ENCODE measurements at places on chromosomes 11 and 22.
A peak's percentile ranks its signal among the peaks of the same experiment; 100 is the strongest.

DNA sequence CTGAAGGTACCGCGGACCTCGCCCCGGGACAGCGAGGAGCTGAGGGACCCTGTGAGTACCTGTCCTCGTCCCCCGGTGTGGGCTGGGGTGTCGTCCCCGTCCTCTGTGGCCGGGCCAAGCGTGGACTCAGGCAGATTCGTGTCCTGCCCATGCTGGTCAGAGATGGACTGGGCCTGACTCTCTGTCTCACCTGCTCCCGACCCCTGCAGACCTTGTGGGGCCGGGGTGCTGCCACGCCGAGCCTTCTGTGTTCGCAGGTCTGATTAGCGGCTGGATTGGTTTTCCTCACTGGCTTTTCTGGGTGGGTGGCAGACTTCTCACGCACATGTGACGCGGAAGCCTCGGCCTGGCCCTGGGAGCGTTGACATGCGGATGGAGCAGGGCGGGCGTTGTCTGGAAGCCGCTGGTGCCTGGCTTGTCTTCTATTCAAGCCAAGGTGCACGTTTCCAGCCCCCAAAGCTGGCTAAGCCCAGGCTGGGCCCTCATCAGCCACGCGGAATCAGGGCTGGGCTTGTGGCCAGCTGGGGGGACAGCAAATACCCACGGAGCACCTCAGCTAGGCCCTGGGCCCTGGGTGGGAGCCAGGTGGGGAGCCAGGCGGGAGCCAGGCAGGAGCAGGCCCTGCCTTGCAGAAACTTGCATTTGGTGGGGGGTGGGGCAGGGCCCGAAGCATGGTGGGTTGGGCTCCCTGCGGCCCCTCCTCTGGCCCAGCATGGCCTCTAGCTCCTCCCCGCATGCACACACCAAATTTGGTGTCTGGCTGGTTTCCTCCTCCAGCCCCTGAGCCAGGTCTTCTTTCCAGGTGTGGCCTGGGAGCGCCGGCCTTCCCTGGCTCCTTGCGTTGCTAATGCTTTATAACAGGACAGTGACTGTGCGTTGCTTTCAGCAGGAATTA, 7.0 kb downstream of the GRAMD4 start:
- no peak for DNase-seq

- no peak for DNase-seq
Observed at GRCh38 chr11:16572945-16573344, 165.5 kb upstream of the C11orf58 start.

- no peak for DNase-seq
Observed at GRCh38 chr11:80390505-80390904, 949.7 kb upstream of the TENM4 start.

DNA sequence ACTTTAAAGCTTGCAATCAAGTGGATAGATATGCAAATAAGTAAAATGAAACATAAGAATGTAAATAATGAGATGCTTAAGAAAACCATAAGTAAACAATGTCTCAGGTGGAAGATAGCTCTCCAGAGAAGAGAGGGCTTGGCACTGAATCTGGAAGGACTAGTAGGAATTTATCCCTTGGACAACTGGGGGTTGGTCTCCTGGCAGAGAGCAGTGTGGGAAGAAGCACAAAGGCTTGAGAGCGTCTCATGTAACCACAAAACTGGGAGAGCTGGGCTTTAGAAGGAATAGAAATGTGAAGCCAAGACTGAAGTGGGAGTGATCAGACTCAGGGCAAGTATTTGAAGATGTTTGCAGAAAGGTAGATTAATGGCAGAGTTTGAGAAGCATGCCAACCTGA, 31.3 kb downstream of the CARD18 start:
- DNase-seq: no peak

- DNase-seq: no peak
Observed at GRCh38 chr11:117805045-117805444, 8.0 kb upstream of the DSCAML1 start.

GRCh38 chr11:2554338-2555207, 109.8 kb downstream of the KCNQ1 start:
- DNase-seq: no peak

DNA sequence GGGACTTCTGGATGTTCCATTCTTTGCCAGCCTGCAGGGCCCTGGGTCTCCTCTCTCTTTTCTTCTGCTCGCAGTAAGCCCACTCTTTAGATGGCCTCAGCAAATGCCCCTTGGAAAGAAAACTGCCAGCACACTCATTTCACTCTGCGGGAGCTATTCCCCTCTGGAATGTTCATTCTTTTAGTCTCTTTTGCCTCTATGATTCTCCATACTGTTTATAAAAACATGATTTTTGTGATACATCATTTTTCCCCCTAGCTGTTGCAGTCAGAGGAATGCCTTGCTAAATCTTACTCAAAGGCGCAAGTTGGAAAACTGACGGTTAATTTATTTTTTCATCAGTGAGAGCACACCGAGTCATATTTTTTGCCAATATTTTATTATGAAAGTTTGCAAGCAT, 184.9 kb downstream of the SNX19 start:
- no peak for DNase-seq

GRCh38 chr11:102026217-102026616, 21.0 kb upstream of the CFAP300 start:
- no peak for DNase-seq

DNA sequence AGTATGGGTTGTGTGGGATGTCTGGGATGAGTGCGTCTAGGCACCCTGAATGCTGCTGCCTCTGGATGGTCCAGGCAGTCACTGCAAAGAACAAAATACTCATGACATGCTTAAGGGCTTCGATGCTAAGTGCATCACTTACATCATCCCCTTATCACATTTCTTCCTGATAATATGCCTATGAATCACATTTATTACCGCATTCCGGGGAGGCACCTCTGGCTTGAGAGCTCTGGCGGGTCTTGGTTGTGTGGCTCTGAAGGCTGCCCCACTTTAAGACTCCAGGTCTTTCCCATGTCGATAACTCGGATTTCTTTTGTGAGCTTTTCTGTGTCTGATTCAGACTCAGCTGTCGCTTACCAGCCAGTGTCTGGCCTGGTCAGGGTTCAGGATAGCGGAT, 1126.4 kb downstream of the TBC1D22A start:
- no peak for DNase-seq

GRCh38 chr11:77725433-77725832, 87.8 kb upstream of the CLNS1A start:
- DNase-seq: no peak

- DNase-seq: no peak
Observed at GRCh38 chr11:123179586-123179985, 15.5 kb downstream of the CLMP start.

DNA sequence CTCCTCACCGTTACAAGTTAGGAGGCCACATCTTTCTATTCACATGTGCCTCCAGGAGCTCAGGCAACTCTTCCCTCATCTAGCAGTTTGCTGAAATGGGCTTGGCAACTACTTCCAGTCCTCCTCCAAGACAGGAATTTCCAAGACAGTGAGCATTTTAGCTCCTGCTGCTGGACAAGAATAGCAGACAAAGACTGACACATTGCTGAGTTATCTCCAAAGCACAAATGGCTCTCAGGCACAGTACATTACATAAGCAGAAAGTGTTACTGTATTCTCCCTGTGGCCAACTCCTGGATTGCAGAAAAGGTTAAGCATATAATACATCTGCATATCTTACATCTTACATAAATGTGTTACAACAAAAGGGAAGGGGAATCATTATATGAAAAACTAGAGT, 83.2 kb upstream of the POU2AF2 start:
- DNase-seq: no peak

DNA sequence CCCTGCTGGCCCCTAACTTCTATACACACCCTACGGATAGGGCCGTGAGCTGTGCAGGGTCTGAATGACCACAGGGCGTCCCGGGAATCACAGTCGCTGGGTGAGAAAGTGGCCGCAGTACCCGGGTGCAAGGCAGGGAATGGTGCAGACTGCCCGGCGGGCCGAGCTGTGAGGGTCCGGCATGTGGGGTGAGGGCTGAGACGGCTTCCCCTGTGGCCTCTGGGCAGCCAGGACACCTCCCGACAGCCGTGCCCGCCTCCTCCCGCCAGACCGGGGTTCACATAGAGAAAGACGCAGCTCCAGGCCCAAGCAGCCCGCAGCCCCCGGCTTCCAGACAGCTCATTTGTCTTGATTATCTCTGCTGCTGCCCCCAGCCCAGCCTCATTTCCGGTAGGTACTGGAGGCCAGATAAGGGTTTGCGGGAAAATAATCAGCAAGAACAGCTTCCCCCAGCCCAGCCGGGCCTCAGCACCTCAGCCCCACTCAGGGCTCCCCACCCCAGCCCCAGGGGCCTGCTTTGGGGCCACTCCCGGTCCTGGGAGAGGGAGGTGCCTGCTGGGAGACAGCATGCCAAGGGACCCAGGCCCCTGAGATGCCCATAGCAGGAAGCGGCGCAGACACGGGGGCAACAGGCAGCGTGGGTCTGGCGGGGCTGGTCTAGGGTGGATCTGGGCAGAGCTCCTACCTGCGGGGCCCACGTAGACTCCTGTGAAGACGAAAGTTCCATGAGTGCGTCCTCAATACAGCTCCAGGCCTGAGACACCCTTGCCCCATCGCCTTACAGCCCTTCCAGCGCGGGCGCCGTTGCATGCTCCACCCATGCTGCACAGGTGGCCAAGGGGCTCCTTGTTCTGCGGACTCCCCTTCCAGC, 123.1 kb downstream of the BRD1 start:
- no peak for DNase-seq

DNA sequence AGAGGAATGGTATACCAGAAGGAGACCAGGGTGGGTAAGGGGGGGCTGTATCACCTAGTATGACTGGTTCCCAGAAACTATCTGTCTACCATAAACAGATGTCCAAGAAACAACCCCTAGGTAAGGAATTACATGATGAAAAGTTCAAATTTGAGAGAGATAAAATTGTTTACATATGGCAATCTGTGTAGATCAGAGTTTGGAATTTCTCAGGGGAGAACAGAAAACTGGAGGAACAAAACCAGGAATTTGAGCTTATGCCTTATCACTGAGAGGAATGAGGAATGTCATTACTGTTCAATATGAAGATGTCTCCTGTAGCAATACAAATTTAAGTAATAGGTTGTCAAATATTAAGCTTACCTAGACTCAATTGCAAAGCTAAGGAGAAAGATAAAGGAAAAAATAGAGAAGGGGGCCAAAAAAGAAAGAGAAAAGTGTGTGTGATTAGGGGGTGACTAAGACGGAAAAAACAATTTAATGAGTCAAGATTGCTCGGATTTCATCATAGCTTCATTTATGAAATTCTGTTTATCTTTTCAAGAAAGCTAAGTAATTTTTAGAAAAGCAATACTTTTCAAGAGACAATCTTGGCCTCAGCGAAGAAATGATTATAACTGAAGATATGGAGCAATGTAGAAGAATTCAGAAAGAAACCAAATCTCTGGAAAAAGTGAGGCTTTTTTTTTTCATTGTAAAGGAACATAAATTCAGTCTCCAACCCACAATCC, 117.8 kb downstream of the APOL5 start:
- DNase-seq: no peak

GRCh38 chr22:30161051-30161469, 80.8 kb downstream of the HORMAD2 start:
- no peak for DNase-seq

GRCh38 chr11:798093-798713, at the start of gene SLC25A22:
TSS of gene SLC25A22 (minus strand) at chr11:798281. CDS start at chr11:795006, 3,275 bp downstream.
- no peak for DNase-seq

DNA sequence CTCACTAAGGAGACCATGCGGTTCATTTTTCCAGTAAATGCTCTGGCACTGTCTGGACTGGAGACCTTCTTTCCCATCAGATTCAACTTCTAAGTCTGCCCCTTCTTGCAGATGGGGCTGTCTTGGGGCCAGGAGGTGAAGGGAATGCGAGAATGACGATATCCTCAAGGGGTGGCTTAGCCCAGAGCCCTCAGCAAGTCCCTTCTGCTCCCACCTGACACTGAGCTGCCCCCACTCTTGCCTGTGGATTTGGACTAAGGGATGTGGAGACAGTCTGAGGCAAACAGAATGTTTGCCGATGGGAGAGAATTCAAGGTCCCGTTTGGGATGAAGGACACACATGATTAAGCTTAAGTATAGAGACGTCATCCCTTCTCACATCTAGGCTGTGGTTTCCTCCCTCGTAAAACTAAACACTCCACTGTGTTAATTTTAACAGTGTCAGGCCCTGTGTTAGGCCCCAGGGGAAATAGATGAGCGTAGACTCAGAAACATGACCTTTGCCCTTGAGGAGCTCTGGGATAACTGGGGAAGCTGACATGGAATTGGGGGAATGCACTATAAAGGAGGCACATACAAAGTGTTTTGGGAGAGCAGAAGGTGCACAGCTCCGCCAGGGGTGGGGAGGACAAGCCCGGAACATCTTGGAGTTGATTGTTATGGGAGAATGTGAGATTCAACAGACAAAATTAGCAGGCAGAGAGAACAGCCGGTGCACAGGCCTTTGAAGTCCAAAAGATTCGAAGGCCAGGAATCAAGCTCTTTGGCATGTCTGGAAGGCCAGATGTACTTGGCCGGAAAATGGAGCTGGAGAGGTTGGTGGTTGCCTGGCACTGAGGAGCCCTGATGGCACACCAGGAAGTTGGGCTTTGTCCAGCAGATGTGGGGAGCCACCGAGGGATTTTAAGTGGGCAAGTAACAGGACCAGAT, 71.6 kb downstream of the ST3GAL4 start:
- no peak for DNase-seq

DNA sequence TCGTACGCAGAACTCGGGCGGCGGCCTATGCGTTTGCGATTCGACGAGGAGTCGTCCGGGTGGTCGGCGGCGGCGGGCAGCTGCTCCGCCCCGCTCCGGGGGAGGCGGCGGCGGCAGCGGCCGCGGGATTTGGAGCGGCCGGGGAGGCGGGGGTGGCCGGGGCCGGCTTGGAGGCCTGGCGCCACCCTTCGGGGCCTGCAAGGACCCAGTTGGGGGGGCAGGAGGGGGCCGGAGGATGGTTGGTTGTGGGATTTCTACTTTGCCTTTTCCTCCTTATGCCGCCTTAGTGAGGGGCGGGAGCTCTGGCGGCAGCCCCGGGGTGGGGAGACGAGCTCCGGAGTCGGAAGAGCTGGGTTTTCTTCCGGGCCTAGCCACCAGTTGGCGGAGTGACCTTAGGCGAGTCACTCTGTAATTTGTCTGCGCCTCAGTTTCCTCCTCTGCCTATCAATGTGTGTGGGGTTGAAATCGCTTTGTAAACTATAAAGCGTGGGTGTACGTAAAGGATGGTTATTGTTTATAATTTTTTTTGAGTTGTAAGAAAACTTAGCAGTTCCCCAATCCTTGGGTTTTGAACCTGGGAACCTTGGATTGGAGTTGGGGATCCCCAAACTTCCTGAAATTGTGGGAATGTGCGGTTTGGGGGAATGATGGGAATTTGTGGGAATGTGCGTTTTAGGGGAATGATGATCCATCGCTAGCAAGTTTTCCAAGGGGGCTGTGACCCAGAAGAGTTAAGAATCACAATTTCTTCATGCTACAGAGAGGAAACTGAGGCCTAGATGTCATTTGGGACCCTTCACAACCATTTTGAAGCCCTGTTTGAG, 679 bp downstream of the TUG1 start:
- DNase-seq: peak; percentile 43

DNA sequence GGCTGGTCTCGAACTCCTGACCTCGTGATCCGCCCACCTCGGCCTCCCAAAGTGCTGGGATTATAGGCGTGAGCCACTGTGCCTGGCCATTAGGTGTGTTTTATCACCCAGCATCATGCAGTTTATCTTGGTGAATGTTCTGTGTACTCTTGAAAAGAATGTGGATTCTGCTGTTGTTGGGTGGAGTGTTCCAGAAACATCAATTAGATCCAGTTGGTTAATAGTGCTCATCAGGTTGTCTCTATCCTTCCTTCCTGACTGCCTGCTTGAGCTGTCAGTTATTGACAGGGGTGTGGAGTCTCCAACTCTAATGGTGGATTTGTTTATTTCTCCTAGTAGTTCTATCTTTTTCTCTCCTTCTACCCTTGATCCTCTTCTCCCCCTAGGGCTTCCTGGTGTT, 30.2 kb upstream of the PPP6R3 start:
- DNase-seq: no peak

Measured in HL-60 (cell line).